Bronchial epithelial cell (primary cell): ENCODE measurements at places on chromosomes 5 and 9.

DNA sequence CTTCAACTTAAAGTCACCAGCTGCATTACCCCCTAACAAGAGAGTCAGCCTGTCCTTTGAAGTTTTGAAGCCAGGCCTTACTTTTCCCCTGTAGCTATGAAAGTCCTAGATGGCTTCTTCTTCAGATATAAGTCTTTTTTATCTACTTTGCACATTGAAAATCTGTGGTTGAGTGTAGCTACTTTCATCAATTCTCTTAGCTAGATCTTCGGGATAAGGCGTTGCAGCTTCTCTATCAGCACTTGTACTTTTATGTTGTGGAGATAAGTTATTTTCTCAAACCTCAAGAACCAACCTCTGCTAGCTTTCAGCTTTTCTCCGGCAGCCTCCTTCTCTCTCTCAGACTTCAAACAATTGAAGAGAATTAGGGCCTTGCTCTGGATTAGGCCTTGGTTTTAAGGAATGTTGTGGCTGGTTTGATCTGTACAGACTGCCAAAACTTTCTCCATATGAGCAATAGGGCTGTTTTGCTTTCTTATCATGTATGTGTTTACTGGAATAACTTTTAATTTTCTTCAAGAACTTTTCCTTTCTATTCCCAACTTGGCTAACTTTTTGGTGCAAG is 21.6 kb downstream of the CATSPER3 start:
- no peak for DNase-seq

DNA sequence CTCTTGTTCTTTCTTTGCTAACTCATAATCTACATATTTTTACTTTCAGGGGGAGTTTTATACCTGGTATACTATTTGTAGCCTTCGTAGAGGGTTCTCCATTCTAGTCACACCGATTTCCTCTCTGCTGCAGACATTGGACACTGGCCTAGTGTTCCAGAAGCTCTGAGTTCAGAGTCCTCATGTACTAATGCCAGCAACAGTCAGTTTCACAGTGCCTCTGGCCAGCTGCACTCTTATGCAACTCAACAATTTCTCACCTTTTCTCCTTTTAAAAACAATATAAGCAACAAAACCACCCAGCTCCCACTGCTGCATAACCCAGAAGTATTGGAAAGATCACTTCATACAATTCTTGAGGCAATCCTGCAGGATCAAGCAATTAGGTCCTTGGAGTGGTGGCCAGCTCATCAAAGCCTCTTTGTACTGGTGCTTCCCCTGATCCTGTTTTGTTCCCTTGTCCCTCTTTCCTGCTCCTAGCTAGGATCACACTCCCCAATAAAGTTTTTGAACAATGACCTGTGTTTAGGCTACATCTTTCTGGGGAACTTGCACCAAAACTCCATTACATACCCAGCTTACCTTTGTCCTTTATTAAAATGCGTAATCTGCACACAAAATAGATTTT is 98.1 kb upstream of the TUT7 start:
- no peak for DNase-seq

GRCh38 chr5:95686651-95687050 is 3.9 kb upstream of the SPATA9 start:
- DNase-seq, result no peak

DNA sequence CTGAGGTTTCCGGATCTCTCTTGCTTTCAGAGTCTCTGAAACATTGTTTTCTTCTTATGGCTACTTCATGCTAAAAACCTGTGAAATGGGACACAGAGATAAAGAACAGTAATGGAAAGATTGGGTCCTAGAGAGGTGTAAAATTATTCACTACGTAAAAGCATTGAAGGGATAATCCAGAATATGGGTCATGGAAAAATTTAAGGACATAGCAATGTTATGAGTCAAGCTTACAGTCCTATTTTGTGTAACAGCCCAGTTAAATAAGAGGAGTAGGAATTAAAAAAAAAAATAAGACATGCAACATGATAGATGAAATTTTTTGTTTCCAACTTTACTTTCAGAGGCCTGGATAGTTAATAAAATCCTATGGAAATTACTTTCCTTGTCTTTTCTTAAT is 61.9 kb upstream of the ELL2 start:
- DNase-seq, result peak; percentile 76

DNA sequence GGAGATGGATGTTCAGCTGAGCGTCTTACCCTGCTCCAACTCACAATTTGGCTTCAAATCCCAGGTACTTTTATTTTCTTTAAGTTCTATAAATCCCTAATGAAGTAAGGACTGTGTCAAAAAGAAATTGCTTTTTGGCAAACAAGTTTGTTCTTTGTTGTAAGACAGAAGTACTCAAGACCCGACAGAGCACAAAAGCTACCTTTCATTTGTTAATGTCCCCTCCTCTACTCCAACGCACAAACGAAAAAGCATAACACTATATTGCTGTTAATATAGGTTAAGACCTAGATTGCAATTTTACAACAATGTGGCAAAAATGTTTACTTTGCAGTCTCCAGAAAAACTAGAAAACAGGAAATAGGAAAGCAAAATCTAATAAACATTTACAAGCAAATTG is 595.4 kb upstream of the DMAC1 start:
- DNase-seq, result no peak

DNA sequence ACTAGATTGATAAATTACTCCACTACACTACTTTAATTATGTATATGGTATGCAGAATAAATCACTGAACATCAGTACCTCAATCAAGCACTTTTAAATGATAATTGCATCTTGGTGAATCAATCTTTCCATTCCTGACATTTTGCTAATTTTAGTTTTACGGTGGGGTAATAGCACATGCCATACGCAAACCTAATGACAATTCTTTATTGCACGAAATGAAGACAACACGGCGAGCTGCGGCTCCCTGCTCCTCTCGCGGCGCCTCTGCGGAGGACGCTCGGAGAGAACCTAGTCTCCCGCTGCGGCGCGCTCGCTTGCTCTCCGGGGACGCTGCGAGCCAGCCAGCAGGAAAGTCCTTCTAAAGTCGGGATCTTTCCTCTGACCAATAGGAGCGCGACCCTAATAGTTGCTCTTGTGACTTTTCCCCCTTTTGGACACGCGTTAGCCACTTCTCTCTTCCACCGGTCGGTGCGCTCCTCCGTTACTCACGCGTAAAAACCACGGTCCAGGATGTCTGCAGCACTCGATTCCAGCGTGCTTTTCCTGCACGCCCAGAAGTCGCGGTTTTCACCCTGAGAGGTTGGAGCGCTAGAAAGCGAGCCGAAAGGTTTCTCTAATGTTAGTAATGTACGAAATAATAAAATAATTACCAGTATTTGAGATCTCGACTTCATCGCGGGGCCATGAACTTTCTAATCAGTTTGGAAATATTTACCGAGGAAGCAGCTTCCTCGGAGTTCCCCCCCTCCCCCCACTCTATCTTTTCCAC is 1.0 kb upstream of the MEF2C start:
- DNase-seq, result peak; percentile 27

DNA sequence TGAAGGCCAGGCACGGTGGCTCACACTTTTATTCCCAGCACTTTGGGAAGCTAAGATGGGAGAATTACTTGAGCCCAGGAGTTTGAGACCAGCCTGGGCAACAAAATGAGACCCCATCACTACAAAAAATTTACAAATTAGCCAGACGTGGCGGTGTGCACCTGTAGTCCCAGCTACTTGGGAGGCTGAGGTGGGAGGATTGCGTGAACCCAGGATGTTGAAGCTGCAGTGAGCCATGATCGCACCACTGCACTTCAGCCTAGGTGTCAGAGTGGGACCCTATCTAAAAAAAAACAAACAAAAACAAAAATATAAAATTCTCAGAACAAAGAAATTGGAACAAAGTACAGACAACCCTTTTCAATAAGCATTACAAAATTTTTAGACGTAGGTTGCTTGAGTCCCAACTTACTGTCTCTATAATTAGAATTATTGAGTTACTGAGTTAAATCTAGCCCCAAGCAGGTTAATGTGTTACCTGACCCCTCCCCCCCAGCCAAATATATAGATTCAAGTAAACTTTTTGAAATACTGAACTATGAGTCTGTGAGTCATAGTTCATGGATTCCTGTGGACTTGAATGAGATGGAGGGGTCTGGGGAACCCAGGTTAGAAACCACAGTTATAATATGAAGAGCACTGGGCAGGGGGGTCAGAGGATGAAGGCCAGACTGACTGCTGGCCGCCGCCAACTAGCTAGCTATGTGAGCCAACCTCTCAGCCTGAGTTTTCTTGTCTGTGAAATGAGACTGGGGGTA is 173.1 kb downstream of the AOPEP start:
- no peak for DNase-seq

DNA sequence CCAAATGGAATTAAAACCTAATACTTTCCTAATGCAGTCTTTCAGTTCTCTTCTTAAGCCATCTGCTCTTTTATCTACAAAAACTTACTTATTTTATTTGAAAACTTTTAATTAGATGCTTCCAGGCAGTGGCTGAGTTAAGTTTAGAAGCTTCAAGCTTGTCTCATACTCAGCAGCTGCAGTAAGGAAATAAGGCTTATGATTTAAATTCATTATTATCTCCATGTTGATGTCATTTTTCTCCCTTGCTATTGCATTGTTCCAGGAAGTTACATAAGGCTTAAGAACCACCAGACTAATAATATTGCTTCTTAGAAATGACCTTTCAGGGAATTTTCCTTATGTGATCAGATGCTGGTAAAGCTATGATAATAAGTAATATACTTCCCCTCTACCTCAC is 119.6 kb downstream of the PPP2R2B start:
- DNase-seq, result no peak

DNA sequence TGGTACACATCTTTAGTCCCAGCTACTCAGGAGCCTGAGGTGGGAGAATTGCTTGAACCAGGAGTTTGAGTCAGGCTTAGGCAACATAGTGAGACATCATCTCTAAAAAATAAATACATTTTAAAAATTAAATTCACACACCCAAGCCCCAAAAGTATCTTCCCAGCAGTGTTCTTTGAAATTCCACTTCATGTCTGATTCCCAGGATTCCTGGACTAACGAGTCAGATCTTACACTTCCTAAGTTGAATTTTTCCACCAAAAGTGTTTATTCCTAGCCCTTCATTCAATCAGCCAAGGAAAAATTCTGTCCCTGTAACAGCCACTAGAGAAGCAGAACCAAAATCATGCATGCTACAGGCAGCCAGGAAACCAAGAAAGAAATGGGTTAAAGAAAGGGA is 970.9 kb downstream of the EFNA5 start:
- no peak for DNase-seq

DNA sequence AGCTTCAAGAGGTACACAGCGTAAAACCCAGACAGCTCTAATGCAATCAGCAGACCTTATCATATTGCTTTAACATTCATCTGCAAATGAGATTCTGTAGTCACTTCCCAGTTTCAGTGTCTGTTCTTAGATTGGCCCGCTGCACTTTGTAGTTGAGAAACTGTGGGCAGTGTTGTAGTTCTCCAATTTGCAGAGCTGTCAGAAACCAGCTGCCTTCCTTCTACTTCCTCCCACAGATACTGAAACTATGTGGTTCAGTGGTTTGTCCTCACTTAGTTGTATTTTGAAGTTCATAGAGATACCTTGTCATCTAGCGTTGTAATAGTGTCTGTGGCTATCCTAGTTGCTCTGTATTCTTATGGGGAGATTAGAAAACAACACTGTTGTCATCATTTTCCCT is 39.6 kb upstream of the TRIM36 start:
- no peak for DNase-seq

- DNase-seq, result no peak
These were observed 288.7 kb downstream of the CSNK1G3 start for GRCh38 chr5:123800640-123801039.

- peak; percentile 69 for DNase-seq
These were observed 153.1 kb upstream of the OTULINL start for GRCh38 chr5:14428302-14429081.

- DNase-seq, result no peak
These were observed 105.1 kb downstream of the INSYN2B start for GRCh38 chr5:169875091-169875728.

DNA sequence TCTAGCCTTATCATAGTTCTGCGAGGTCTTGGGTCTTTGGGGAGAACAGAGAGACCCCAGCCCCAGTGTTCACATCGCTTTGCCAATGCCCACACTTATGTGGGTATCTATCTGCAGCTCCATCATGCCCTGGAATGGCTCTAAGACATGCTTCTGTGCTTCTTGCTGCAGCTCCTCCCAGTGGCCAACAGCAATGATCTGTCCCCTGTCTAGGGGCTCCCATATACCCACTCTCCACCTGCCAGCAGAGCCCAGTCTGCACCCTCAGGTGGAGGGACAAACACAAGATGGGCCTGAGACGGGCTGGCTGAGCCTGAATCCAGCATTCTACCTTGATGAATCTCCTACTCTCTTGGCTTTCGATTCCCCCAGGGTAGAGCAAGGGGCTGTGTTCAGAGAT is 14.6 kb upstream of the DAP start:
- DNase-seq, result no peak

DNA sequence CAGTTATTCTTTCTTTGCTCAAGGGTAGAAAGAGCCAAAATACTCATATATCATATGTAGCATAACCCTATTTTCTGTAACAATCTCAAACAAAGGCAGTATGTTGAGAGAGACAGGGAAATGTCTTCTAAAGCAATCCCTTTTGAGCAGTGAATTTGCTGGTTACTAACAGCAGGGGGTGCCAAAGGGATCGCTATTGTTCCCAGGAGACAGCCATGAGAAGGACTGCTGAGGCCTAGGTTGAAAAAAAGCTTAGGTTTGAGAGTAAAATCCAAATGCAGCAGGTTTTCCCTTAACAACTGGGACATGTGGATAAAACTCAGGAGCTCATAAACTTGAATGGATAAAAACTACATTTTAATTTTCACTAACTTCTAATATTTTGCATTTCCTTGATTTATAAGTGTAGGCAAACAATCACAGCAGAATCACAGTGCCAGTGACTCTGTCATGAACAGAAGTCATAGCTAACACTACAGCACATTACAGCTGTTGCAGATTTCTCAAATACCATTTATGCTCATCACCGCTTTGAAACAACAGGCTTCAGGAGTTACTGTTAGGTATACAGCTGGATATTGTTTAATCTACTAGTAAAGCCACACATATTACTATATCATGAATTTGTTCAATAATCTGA is 148.4 kb downstream of the MAPKAP1 start:
- peak; percentile 66 for DNase-seq

GRCh38 chr9:15509931-15510788 is 610 bp downstream of the PSIP1 start:
- no peak for DNase-seq

- no peak for DNase-seq
These were observed 264.5 kb upstream of the PRR16 start for GRCh38 chr5:120199559-120199958.
